SK-N-DZ (cell line): ENCODE measurements at places on chromosomes 2 and 18.

GRCh38 chr18:1253827-1254226 is 349.2 kb downstream of the ADCYAP1 start:
- no peak for DNase-seq

DNA sequence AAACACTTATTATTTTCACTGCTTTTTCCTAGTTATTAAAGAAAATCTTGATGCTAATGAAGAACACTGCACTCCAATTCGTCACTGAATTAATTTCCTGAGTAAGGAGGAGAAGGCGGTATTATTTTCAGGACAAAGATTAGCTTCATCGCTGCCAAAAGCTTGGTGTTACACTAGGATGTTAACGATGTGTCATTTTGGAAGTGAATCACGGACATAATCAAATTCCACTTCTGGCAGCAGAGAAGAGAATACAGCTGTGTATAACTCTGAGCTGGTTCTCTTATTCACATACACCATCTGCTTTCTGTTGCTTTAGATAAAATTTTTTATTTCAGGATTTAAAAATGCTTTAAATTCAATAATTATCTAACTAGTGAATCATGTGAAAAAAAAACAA is 74.1 kb downstream of the SCG2 start:
- DNase-seq, result no peak

DNA sequence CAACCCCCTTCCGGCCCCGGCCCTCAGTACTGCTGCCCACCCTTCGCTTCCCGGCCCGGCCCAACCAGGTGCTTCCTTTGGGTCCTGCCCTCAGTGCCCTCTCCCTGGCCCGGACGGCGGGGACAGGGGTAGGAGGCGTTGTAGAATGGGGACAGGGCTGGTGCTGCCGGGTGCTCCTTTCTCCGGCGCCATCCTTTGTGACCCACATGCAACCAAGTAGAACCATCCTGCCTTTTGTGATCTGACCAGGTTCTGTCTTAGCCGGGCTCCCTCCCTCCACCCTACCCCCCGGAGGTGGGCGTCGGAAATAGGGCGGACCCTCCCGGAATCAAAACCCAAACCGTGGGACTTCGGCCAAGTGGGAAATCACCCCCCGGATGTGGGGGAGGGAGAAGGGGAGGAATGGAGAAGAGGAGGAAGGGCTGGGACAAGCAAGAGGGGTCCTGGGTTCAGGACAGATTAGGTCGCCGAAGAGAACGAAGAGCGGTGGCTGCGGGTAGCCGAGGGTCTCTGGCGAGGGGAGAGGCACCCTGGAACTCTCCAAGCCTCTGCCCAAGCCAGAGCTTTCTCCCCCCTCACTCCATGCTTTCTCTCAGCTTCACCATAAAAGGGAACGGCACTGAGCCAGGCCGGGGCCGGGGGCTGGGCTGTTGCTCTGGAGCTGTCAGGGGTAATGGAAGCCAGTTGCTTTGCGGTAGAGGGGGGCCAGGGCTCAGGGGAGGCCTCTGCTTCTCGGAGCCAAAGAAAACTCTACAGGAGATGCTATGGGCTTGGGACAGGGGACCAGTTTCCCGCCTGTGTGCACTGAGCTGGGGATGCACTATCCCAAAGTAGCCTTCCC is 756 bp upstream of the OST4 start:
- peak; percentile 67 for DNase-seq

- DNase-seq, result peak; percentile 77
Measured at GRCh38 chr2:68715353-68716041, 19.1 kb upstream of the ARHGAP25 start.

GRCh38 chr2:149399934-149400615 is 69.7 kb downstream of the LYPD6 start:
- DNase-seq, result no peak
